ENCODE measurements at places on chromosomes 6 and 20. TPM values are rescaled to one million over a fixed set of nuclear protein-coding genes. Genes with fewer than 3 reads are reported as not detected.

The PTK7 gene
- 25.7 TPM for total RNA-seq

The MEP1A gene
- total RNA-seq = not detected

The HLA-DRB1 gene
- total RNA-seq = 68.2 TPM

The ARID1B gene
- 21.1 TPM for total RNA-seq

The ZBTB46 gene
- total RNA-seq = 1.4 TPM

The SCP2D1 gene
- not detected for total RNA-seq

The JPH2 gene
- 0.08 TPM for total RNA-seq

Data from A375 (cell line).